Esophagus squamous epithelium (tissue), 5 donors: ENCODE measurements at places on chromosomes 7 and 10.

DNA sequence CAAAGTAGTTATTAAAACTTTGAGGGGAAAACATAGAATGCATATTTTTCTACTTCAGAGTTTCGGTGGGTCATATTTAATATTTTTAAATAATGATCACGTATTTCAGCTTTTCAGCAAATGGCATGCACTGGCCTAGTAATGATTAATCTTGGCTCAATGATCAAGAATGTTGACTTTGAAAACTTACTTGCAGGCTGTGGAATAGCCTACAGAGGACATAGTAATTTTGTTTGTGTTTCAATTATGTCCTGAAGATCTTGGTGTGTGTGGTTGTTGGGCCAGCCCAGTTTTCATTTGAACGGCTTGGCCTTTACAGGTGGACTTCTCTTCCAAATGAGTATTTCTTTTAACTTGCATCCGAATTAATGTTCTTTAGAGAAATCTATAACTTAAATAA lies 35.1 kb downstream of the ADD3 start:
- no peak for DNase-seq

- DNase-seq, result no peak
Measured at GRCh38 chr7:85773116-85773728, 586.4 kb upstream of the SEMA3D start.

GRCh38 chr10:70174058-70174741 lies 3.9 kb upstream of the SAR1A start:
- no peak for DNase-seq

GRCh38 chr7:68722044-68722443 lies 876.2 kb upstream of the AUTS2 start:
- no peak for DNase-seq

GRCh38 chr10:122915700-122916099 lies 5.3 kb downstream of the FAM24A start:
- no peak for DNase-seq

GRCh38 chr7:18212758-18213157 lies 185.1 kb upstream of the PRPS1L1 start:
- DNase-seq, result no peak

DNA sequence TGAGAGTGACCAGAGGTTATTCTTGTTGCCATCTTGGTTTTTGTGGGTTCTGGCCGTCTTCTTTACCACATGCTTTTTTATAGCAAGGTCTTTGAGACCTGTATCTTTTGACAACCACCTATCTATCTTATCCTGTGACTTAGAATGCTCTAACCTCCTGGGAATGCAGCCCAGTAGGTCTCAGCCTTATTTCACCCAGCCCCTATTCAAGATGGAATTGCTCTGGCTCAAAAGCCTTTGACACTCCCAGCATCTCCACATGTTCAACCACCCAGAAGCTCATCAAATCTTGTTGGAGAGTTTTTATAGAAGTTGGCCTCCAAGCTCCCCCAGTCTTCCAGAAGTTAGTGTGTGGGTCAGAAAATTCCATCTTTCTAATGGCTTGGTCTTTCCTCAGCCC lies 464.3 kb upstream of the NRP1 start:
- no peak for DNase-seq

- DNase-seq, result no peak
Measured at GRCh38 chr7:1368682-1369571, 90.3 kb downstream of the MICALL2 start.

- no peak for DNase-seq
Measured at GRCh38 chr10:1204434-1205326, 148.5 kb downstream of the WDR37 start.

DNA sequence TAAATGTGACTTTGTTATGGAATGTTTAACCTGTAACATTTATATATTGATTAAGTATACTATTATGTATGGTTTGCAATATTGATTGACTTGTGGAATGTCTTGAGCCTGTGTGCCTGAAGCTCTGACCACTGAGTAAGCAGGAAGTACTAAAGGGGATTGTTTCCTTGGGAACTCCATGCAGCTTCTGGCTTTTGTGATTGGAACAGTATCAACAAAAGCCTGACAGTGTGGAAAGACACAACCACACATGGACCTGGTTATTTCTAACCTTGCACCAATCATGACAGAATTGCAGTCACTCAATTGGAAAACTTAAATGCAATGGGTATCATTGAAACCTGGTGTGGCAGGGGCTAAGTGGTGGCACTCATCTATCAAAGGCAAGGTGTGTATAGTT lies 45.5 kb upstream of the PIK3CG start:
- DNase-seq, result no peak

GRCh38 chr7:117862378-117862777 lies 10.9 kb downstream of the CTTNBP2 start:
- DNase-seq, result no peak

DNA sequence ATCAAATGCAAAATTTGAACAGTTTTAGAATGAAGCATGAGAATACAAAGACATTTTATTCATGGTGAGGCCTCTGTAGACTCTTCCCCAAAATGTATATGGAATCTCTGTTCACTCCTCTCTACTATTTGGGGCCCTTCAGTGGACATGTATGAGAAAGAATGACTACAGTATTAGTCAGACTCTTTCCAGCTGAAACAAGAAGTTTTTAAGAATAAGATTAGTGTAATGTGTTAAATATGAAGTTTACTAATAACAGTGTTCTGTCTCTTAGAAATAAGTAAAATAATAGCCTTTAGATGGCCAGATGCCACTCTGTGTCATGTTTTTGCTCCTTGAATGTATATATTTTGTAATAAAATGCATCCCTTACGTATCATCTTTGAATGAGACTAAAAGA lies 585.6 kb downstream of the SUGCT start:
- no peak for DNase-seq

DNA sequence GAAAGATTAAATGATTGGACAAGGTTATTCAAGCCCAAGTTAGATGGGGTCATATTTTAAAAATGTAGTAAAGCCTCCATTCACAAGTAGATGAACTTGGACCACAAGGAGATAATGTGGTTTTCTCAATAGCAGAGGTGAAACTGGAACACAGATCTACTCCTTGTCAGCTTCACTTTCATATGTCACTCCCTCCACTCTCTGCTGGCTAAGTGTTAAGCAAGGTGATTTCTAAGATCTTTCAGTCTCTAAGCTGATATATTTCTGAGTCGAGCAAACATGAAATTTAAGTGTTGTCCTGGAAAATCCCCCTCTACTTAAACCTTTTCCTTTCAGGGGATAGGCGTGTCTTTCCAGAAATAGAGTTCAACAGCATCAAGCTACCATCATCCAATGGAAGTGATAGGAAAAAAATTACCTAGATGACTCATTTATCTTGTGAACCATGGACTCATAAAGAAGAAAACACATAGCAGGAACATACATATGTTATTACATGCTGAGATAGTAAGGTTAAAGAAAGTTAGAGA lies 275.0 kb downstream of the PTEN start:
- DNase-seq, result no peak

GRCh38 chr10:72935361-72935760 lies 19.2 kb downstream of the PLA2G12B start:
- no peak for DNase-seq

DNA sequence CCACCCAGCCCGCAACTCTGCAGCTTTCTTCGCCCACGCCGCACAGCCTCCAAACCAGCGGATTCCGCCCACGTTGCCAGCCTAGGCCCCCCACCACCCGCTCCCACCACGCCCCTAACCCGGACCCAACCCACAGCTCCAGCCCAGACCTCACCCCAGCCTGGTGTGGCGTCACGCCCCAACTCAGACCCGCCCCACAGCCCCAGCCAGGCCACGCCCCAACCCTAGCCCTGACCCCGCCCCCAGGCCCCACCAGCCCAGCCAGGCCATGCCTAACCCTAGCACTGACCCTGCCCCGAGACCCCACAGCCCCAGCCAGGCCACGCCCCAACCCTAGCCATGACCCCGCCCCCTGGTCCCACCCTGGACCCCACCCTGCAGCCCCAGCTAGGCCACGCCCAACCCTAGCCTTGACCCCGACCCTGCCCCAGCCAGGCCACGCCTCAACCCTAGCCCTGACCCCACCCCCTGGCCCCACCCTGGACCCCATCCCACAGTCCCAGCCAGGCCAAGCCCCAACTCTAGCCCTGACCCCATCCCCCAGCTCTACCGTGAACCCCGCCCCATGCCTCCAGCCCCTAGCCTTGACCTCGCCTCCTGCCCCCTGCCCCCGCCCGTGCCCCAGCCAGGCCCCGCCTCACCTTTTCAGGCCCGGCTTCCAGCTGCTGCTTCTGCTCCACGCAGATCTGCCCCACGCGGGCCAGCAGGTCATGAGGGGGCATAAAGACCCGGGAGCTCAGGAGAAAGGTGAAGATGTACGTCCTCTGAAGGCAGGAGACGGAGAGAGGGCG lies 64.0 kb downstream of the RASGEF1A start:
- DNase-seq, result no peak

GRCh38 chr10:78333362-78334143 lies 299.9 kb downstream of the RPS24 start:
- no peak for DNase-seq

DNA sequence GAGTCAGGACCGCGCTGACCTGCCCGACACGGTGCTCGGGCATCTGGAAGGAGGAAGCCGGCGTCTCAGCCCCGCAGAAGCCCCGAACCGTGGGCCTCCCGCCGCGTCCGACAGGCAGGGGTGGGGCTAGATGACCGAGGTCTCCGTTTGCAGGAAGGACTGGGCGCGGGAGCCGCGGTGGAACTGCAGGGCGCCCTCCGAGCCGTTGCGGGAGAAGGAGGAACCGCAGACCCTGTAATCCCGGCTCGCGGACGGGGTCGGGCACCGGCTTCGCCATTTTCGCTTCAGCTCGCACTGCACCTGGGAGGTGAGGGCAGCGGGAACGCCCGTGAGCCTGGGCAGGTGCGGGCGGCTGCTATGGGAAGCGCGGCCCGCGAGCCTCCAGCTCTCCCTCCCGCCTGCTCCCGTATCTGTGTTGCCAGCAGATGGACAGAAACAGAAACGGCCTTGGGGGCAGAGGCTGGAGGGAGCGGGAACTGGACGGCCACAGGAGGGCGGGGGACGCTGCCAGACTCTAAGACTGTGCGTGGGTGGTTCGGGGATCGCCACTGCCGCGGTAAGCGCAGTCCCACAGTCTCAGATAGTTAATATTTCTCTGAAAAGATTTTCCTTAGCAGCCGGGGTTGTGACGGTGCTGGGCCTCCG lies 114.1 kb downstream of the VIPR2 start:
- no peak for DNase-seq

DNA sequence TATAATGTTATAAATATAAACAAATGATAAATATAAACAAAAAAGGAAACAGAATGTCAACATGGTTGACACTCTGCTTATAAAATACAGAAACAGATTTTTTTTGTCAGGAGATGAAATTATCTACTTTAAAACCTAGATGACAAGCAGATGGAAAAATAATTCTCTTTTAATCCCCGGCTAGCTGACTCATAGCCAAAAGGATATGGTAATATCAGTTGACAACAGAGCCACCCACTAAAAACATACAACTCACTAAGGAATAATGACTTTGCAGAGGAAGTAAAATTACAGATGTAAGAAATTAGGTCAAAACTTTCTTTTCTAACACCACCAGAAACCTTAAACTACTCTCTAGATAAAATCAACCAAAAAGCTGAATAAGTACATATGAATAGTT lies 131.1 kb upstream of the ABCB5 start:
- DNase-seq, result no peak

DNA sequence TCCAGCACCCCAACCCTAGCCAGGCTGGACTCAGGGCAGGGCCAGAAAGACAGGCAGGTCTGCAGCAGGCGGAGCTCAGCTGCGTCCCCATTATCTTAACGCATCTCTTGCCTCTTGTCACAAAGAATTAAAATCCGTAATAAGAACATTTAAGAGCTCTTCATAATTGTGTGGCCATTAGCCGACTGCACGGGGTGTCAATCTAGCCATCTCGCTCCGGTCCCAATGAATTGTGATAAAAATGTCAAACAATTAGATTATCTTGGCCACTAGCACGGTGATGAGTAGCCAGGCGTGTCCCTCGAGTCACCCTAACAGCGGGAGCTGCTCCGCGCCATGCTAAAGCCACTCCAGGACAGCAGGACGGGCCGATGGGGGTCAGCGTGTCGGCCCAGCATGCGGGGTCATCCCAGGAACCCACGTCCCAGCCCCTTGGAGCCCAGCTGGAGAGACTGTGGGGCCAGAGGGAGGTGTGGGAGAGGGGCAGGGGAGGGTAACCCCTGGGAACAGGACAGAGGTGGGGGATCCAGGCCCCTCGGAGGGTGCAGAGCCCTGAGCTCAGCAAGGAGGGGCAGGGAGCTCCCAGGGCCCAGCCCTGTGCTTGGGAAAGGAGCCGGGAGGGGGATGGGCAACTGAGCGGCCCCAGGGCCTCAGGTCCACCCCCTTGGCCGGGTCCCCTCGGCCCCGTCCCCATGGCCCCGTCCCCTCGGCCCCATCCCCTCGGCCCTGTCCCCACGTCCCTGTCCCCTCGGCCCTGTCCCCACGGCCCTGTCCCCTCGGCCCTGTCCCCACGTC lies 17.7 kb upstream of the NKX6-2 start:
- no peak for DNase-seq

DNA sequence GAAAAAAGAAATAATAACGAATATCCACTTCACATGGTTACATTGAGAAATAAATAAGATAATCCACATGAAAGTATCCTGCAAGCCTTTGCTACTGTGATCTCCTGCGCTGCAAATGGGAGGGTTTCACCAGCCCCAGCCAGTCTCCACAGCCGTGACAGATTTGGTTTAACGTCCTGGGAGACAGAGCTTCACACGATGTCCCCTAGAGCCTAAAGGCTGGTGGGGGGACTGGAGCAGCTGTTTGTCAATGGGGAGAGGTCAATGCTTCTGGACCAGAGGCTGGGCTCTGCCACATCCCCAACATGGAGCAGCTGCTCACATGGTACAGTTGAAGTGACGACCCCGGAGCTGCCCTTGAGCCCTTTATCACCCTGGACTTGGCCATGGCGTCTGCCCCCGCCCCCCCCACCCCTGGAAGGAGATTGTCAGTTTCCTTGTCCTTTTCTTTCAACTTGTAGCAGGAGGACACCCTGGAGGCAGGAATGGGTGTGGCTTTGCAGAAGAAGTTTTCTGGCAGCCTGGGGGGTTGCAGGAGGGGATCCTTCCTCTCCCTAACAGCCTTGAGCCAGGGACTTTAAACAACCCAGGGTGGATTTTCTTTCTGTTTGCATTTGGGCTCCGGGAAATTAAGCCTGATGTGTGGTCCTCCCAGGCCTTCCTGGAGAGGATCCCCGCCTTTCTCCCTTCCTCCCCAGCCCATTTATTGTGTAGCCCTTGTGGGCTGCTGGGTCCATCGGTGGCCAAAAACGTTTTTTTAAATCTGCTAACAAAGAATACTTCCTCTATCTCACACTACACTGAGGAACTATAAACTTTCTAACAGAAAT lies 37.0 kb upstream of the MXI1 start:
- DNase-seq, result no peak

DNA sequence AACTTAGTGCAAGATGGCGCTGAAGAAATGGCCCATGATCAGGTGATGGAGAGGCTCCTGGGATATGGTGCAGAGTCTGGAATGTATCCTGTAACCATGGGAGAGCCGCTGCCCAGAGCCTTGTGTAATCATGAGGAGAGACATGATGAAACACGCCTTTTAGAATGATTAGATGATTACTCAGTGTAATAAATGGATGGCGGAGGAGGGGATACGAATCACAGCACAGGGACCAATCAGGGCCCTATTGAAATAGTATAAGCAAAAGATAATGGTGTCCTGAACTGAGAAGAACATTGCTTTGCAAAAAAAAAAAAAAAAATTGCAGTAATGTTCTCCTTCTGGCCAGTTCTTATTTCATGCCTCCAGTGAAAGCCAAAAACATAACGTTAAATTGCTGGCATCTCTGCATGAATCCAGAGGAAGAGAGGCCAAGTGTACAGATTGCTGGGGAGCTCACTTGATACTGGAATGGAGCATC lies 668.5 kb upstream of the AUTS2 start:
- DNase-seq, result no peak

- DNase-seq, result no peak
Measured at GRCh38 chr10:35711615-35712411, 69.7 kb upstream of the FZD8 start.
